Stimulated activated CD4-positive, alpha-beta T cell treated with anti-CD3 and anti-CD28 coated beads, Interleukin-12 subunit alpha, Interleukin-12 subunit beta, amount 100 ng/mL, for 24 hours (primary cell): ENCODE measurements at places on chromosomes 7 and 10.

- no peak for DNase-seq
These were observed 1291.2 kb downstream of the XPNPEP1 start for GRCh38 chr10:108632144-108632543.

GRCh38 chr10:13717936-13718772 lies 131.4 kb downstream of the PRPF18 start:
- DNase-seq: peak; percentile 6

GRCh38 chr10:100327007-100327717 lies 2.9 kb downstream of the PKD2L1 start:
- no peak for DNase-seq

DNA sequence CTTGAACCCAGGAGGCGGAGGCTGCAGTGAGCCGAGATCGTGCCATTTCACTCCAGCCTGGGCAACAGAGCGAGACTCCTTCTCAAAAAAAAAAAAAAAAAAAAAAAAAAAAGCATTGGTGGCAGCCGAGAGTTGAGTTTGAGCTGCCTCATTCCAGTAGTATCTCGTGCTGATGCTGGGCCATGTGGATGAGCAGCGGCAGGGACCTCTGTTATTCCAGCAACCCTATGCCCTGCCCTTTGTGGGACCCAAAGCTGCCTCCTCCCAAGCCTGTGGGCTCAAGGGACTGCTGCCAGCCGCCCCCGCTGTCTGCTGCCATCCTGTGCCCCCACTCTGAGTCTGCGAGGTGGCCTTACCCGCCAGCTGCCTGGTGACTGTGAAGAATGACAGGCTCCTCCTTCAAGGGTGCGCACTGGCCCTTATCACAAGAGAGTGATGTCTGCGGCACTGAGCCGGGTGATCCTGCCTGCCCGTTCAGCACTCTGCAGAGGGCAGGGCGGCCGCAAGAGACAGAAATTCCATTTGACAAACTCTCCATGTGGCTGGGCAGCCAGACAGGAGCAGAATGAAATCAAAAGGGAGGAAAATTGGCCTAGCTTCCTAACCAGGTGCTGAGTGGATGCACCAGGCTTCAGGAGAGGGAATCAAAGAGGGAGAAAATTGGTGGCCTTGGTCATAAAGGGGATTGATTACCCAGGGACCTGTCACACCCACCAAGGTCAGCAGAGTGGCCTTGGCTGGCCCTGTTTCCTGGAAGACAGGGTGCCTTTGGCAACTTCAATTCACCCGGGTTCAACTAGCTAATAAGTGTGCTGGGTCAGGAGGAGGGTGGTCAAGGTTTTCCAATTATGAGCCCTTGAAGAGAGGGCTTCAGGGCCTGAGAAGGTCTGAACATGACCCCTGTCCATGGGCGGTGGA lies 65.3 kb upstream of the ZMIZ1 start:
- no peak for DNase-seq

- DNase-seq: no peak
These were observed 1.4 kb downstream of the PPP1R17 start for GRCh38 chr7:31688372-31688771.

DNA sequence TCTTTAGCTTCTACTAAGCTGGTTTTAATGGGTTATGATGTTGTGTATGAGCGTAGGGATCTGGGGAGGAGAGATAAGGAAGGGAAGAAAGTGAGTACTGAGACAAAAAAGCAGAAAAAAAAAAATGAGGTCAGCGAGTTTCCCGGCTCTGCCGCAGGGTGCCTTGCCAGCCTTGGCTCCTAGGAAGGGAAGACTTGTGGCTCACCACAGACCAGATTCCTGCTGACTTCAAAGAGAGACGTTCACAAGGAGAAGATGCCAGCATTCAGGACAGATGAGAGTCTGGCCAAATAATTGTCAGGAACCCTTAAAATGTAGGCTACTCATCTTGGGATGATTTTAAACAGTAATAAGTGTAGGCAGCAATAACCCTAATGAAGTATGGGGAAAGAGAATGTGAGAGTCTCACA lies 11.4 kb upstream of the FAS start:
- DNase-seq: no peak

- no peak for DNase-seq
These were observed 66.8 kb upstream of the NEBL start for GRCh38 chr10:20963721-20964595.

DNA sequence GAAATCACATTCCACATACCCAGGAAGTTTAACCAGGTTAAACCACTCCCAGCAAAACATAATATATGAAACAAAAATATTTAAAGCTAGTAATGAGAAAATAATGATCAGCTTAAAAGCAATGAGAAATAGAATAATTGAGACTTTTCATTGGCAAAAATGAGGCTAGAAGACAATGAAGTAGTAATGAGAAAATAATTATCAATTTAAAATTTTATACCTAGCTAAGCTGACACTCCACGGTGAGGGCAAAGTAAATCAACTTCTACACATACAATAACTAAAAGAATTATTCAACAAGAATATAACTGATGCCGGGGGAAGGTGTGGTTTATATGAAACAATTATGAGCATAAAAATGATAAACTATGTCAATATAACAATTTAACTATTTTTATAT lies 82.2 kb upstream of the TES start:
- no peak for DNase-seq

DNA sequence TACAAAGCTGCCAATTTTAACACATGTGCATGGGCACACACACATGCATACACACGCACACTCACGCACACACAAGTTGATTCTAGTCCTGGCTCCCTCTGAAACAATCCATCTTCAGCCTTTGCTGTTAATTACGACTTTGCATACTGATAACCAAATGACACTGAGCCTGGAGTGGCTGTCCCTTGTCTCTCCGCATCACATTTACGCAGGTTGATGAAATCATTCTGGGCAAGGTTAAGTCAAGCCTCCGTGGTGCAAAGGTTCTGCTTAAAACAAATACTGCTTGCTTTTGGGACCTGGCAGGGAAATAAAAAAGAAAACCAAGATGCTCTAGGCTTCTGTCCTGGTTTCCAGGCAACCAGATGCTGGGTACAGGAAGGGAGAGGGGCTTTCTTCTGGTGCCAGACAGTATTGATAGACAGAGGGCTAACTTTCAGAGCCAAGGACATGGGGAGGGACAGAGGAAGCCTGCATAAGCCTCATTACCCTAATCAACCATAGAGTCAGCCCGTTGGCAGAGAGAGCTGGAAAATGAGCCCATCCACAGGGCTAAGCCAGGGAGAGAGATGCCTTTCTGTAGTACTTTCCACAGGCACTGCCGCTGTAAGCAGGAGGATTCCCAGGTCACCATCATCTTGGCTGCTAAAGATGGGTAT lies 233.0 kb downstream of the WDR11 start:
- DNase-seq: no peak

GRCh38 chr10:43297534-43297933 lies 30.7 kb upstream of the RASGEF1A start:
- no peak for DNase-seq

DNA sequence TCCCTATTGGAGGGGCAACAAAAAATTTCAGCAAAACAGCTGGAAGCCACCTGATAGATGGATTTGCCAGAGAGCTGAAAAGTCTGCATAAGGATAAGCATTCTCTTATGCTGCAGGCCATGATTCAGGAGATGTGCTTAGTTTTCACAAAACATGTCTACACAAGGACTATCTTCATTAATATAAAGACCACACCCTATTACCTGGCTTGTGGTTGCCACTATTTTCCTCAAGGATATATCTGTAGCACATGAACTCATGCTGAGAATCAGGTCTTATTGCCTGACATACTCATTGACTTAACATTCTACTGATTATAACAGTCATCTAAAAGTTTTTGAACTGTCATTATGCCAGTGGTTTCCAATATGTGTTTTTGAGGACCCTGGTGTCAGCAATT lies 7.1 kb upstream of the COL17A1 start:
- no peak for DNase-seq

GRCh38 chr7:39754326-39755120 lies 131.2 kb downstream of the RALA start:
- no peak for DNase-seq
